ENCODE measurements at places on chromosomes 6 and 20.

DNA sequence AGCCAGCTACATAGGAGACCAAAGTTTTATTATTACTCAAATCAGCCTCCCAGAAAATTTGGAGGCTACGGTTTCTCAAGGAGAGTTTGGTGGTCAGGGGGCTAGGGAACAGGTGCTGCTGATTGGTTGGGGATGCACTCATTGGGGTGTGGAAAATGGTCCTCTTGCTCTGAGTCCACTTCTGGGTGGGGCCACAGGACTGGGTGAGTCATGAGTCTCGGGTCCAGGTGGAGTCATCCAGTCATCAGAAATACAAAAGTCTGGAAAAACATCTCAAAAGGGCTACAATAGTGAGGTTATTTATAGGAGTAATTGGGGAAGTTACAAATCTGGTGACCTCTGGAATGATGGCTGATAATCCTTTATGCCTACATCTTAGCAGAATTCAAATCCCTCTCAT, 54.3 kb upstream of the SLC22A16 start:
- no peak for DNase-seq

DNA sequence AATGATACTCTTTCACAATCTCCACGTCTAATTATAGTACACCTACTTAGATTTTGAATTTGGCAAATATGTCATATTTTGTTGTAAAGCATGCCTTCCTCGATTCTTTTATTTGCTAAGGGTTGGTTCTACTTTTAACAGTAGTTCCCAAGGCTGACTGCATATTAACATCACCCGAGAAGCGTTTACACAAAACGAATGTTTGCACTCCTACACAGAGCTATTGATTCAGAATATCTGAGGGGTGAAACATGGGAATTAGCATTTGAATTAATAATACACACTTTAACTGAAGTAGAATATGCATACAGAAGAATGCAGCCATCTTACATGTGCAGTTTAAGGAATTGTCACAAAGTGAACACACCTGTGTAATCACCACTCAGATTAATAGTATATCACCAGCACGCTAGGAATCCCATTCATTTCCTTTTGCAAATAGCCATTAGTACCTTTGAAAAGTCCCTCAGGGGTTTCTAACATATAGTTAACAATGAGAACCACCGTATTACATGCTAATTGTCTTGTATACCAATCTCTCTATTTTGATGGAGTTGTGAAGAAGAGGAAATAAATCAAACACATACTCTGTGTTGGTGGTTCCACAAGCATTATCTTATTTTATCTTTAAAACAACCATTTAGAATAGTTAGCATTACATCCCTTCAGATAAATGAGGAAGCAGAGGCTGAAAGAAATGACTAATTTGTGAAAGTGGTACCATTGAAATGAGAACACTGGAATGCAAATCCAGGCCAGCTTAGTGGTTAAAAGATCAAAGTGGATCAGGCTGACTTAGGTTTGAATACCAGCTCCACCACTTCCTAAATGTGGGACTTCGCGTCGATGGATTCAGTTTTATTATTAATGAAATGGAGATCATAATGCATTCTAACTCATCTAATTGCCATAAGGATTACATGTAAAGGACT, 317.6 kb downstream of the HDGFL1 start:
- DNase-seq: no peak

DNA sequence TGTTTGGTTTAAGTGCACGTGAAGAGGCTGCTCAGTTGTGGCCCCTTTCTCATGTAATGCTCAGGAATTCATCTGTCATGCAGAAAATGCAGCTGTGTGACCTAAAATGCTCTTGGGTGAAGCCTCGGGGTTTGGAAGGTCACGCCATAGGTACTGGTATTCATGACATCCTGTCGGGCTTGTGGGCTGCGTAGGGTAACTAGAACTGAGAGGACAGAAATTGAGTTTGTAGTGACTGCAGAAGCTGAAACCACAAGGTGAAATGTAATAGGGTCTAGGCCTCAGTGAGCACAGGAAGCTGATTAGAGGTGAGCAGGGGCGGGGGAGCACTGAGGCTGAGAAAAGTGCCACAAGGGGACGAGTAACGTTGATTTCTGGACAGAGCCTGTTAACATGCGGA, 128.8 kb downstream of the SOBP start:
- no peak for DNase-seq

DNA sequence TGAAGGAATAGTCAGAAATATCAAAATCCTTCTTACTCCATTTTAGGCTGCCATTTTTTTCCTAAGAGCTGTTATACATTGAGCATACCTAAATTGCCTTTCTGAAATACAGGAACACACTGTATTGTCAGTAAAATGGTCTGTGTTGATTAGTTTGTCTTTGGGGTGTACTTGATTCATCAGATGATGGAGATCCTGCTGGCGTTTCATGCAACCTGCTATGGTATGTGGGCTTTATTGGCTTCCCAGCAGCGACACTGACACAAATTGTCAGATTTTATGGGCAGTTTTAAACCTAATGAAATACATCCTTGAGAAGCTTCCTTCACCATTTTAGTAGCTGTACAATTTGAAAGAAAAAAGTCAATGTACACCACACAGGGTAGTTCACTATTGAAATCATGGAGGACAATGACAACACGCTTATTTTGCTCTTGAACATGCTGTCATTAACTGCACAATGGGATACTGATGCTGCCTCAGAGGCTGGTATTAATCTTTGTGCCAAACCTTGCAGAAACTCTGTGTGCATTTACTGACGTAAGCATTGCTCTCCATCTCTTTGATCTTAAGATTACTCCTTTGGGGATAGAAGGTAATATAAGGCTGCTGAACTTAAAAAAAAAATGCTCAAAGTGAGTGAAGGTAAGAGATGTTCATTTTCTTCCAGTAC, 124.9 kb downstream of the LAMA2 start:
- no peak for DNase-seq

- DNase-seq: no peak
These were observed 274.5 kb upstream of the NRSN1 start for GRCh38 chr6:23851522-23851921.

DNA sequence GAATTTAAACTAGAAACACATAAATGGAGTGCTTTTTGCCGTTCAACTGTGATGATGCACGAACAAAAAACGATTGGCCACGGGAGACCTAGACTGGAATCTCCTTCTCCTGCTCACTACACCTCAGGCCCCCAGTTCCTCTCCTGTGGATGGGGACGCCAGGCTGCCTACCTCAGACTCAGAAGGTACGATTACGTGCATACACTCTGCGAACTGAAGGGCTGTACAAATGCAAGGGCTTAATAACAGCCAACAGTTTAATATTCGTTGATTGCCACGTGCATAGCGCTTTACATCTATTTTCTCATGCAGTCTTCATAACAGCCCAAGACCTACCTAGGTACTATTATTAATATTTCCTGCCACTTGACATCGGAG, 495 bp upstream of the ARMC2 start:
- DNase-seq: no peak

DNA sequence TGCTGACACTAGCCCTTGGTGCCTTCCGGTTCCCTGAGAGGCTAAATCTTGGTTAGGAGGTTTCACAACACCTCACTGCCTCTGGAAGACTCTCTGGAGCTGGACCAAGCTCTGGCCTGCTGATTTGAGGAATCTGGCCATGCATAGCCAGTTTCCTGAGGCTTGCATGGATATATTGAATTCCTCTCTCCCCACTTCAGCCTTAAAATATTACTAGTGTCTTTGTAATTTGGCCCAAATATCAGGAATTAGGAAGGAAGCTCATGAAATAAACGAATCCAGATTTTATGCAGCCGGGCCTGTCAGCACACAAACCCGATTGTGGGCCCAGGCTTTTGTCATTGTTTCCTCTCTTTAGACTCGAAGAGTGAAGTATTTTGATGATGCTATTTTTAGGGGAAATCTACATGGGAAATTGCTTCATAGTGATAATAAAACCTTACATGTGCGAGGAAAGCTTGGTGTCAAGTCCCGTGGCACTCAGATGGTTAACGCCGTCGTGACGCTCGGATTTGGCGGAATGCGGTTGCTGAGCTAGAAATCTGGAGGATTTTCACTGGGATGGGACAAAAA, 144.4 kb downstream of the PHACTR3 start:
- DNase-seq: no peak

DNA sequence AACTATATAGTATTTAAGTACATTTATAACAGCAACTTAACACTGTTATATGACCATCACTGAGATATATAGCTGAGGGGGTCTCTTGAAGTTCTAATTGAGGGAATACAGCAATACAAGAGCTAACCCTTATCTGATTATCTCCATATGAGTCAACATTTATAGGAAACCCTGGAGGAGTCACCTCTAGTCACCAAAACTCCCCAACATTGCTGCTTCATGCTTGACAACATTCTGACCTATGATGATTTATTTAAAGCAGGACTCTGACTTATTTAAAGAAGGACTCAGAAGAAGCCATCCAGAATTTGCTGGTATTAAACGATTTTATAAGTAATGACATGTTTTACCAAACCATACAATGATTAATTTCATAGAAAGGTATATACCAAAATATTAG, 182.6 kb upstream of the NOX3 start:
- no peak for DNase-seq

DNA sequence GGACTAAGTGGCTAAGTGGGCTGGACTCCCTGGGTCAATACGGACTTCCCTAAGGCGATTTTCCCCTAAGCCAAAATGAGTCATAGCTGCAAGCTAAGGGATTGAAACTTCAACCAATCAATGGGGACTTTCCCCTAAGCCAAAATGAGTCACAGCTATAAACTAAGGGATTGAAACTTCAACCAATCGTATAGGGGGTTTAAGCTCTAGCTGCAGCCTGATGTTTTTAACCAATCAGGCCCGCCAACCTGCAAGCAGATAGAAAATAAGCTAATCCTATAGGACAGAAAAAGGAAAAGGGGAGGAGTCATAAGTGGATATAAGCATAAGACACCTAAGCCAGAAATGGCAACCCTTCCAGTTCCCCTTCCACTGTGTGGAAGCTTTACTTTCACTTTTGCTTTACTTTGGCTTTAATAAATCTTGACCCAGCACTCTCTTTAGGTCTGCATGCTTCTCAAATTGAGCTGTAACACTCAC, 655.0 kb upstream of the HS3ST5 start:
- DNase-seq: no peak

- DNase-seq: no peak
These were observed 38.1 kb upstream of the UTRN start for GRCh38 chr6:144246988-144247387.

DNA sequence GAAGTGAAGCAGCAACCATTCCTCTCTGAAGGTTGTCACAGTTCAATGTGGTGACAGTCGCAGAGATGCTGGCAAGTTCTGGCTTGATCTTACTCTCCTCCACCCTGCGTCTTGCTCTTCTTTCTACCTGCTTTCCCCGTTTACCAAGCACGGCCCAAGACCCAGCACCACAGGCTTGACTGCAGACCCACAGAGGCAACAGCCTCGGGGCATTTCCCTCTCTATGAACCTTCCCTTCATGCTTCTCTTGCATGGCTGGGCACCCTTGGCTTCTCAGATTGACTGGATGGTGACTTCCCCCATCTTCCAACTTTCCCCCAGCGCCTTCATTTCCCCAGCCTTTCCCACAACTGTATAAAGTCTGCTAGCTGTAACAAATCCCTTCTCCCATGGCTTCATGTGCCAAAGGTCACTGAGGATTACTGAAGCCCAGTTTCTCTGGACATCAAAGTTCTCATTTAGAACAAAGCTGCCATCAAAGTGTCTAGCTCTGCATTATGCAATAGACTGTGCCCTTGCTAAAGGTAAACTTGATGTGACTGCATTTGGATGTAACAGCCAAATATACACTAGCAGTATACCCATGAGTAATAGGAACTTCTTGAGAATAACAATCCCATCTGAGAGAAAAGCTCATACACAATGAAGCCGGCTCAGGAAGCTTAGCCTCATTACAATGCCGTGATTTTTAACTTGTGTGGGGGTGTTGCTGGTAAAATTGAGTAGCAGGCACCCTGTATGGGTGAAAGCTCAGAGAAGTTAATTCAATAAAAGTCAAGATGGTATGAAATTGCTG, 723.1 kb upstream of the FLRT3 start:
- no peak for DNase-seq

- DNase-seq: no peak
These were observed 53.0 kb upstream of the MLIP start for GRCh38 chr6:54058236-54058635.

- no peak for DNase-seq
These were observed 13.2 kb downstream of the MAP1LC3A start for GRCh38 chr20:34571753-34572152.

- DNase-seq: no peak
These were observed 160.0 kb downstream of the PDE7B start for GRCh38 chr6:136011475-136011874.

DNA sequence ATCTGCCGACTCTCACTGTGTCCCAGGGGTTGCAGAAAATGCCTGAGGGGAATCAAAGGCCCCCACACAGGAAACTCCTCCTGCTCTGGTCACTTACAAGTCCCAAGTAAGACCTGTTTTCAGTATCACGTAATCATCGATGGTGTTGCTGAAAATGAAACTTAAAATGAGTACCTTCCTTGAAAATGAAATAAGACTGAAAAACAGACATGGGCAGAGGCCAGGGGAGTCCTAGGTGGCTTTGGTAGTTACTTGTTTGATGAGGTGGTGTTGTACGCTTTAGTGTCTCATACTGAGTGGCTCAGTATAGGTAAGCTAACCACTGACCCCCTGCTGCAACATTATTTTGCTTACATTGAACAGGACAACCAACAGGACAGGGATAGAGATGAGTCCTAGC, 43.0 kb upstream of the SYNCRIP start:
- DNase-seq: no peak

DNA sequence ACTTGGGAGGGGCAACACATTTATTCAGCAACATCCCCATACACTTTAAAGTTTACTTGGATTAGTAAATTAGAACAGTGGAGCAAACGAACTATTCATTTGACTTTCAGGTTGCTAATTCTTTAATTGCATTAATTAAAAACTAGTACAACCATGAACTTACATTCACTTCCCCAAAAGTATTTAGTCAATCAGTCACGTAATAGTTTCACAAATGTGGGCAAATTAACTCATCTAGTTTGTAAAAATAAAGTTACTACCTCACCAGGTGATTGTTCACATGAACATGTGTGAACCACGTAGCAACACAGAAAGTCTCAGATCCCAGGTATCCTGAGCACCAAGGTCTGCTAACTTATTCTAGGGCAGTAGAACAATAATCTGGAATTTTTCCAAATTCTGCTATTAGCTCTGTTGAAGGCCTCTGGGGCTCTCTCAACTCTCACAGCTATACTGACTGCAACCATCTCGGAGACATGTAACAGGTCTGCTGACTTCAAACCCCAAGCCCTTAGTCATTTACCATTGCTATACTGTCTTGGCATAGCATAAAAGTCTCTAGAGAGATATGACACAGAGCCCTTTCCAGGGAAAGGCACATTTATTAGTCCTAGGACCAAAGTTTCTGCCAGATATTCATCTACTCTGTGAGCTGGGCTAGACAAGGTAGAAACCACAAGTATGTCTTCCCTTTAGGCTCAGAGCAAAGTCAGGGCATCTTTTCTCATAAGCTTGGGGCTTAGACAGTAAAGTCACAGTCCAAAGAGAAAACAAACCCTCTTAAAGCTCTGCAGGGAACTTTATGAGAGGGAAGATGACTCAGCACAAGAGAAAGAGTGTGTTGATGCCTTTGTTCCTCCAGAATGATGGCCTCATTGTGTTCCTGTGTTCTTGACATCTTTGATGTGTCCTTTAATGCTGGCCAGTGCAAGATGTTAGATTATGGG, 50.9 kb upstream of the CCDC28A start:
- DNase-seq: no peak

All from aorta (tissue), 5 donors.